Ureter (tissue), 1 donor: ENCODE measurements at places on chromosomes 3 and 15. TPM values are rescaled to one million over a fixed set of nuclear protein-coding genes. Genes with fewer than 3 reads are reported as not detected.

DNA sequence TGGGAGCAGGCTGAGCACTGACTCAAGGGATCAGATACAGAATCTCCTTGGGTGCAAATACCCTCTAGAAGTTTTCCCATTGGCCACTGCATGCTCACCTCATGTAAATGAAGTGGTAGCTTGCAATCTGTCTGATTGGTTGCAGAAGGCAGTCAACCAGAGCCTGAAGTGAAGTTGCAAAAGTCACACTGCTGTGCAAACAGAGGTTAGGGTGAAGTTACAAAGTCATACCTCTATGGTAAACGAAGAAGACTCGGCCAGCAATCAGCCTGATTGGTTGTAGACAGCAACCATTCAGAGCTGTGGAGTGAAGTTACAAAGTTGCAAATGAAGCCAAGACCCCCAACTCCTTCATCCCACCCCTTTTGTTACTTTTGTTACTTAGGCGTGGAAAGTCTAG, 27.1 kb downstream of the STARD9 start:
- DNase-seq = no peak

Gene ANKRD63
- not detected for total RNA-seq

GRCh38 chr3:23389686-23390085, 186.6 kb downstream of the UBE2E2 start:
- no peak for DNase-seq

Gene ZBBX
- total RNA-seq = 0.52 TPM

Gene ASB14
- total RNA-seq = not detected

Gene FBXO40
- total RNA-seq = 0.23 TPM

DNA sequence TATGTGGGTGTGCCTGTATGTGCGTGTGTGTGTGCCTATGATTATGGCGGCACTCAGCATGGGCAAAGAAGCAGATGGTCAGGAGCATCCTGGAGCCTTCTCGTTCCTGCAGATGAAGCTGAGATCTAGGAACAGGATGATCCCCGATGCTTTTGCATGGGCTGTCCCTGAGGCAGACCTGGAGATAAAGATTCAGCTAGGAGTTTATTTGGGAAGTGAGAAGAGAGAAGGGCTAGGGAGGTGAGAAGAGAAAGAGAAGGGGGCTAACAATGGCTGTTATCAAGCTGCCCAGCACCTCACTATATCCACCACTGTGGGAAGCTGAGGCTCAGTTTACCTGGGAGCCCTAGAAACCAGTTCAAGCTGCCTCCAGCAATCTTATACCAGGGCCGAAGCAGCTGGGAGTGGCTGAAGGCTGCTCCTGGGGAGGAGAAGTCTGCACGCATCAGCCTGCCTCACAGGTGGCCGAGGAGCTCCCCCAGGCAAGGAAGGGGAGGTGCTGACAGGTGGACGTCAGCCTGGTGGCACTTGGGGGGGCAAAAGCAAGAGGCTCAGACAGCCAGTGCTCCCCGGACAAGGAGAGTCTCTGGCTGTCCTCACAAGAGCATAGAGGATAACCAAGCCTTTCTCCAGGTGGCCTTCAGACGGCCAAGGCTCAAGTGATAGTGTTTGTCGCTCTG, 94.0 kb upstream of the IQSEC1 start:
- DNase-seq = no peak

Gene DUOXA2
- total RNA-seq = 3.9 TPM

DNA sequence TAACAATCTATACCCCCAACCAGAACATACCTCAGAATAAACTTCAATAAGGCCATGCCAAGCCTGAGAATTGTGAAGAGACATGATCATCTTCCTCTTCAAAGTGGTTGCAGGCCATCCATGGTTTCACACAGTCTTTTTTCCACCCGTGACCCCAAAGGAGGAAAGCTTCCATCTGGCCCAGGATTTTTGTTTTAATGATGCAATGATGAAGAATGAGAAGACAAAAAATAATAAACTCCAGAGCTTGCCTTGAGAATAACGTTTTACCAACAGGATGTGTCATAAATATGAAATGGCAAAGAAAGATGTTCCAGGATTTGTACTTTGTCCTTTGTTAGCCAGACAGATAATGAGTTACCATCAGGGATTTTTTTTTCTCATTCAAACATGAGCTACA, 201.9 kb downstream of the WNT5A start:
- no peak for DNase-seq

Gene RTP3
- total RNA-seq = not detected

DNA sequence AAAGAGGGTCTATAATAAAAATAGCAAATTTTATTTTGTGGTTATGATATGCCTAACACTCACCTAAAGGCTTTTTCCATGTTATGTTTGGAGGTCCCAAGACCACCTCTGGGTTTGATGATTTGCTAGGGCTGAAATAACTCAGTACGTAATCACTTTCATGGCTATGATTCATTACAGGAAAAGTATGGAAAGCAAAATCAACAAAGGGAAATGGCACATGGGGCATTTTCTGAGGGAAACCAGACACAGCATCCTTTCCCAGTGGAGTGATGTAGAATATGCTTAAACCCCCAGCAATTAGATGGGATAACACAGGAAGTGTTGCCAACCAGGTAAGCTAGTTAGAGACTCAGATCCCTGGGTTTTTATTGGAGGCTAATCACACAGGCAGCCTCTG, 701.6 kb upstream of the CBLB start:
- no peak for DNase-seq

Gene A4GNT
- total RNA-seq = not detected

GRCh38 chr3:80770106-80771074, 991.1 kb downstream of the GBE1 start:
- no peak for DNase-seq

Gene SLC24A5
- not detected for total RNA-seq

GRCh38 chr3:168165390-168166269, 69.9 kb upstream of the GOLIM4 start:
- peak; percentile 70 for DNase-seq

GRCh38 chr3:124298951-124299350, 307.0 kb upstream of the ROPN1 start:
- peak; percentile 54 for DNase-seq

Gene TF
- 2.1 TPM for total RNA-seq

Gene CHRFAM7A
- total RNA-seq = 2.7 TPM

- no peak for DNase-seq
Measured at GRCh38 chr15:65177901-65178300, 7.2 kb downstream of the CLPX start.

GRCh38 chr3:68876112-68876713, 56.1 kb downstream of the TAFA4 start:
- peak; percentile 49 for DNase-seq

Gene ZPLD1
- 0.10 TPM for total RNA-seq

Gene KBTBD13
- 0.18 TPM for total RNA-seq

Gene AMOTL2
- total RNA-seq = 76.2 TPM

Gene KCNMB2
- total RNA-seq = not detected

GRCh38 chr3:127669541-127670228, 3.1 kb upstream of the ABTB1 start:
- peak; percentile 30 for DNase-seq

DNA sequence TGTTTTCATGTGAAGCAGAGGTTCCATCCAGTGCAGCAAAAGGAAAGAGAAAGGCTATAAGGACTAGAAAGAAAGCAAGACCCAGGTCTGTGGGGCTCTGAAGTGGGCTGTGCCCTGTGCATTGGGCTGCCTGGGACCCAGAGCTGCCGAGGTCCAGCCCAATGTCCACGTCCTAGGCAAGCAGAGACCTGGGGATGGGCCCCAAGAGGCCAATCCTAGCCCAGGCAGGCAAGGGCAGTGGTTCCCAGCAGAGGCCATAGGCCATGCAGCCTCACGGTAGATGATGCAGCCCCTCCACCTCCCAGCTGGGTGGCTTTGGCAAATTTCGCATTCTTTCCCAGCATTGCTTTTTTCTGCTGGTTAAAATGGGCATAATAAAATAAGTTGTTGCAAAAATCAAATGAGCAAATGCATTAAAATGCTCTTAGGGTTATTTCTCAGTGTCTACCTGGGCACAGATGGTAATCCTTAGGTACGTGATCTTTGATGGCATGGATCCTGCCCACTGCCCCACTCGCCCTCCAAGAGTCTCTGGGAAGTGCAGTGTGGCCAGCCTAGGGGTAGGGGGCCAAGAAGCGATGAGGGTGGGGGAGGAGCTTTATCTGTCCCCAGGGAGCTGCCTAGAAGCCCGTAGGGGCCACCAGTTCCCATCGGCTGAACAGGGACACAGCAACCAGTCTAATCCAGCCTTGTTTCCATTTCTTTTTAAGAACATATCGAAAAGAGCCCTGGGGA, 22.3 kb upstream of the GP9 start:
- DNase-seq = no peak

Gene CD200
- total RNA-seq = 14.3 TPM

Gene MAPKBP1
- total RNA-seq = 39.6 TPM

DNA sequence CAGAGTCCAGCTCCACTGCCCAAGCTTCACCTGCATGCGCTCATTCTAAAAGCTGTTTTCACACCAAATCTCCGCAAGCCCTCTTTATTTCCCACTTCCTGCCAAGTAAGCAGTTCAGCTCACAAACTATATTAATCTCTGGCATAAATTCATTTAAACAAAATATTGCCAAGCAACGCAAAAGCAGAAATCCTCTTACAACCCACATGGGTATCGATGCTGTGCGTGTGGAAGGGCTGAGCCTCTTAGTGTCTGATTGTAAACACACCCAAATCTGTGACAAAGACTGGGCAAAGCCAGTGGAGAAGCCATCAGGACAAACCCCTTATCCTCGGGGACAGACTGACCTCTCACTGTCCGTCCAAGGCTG, 124.3 kb upstream of the ATP2B2 start:
- no peak for DNase-seq

GRCh38 chr15:57283774-57284503, 92.4 kb upstream of the CGNL1 start:
- DNase-seq = no peak

GRCh38 chr3:108130236-108130635, 39.4 kb upstream of the CD47 start:
- DNase-seq = no peak

Gene CCDC191
- 16.0 TPM for total RNA-seq
